Hematopoietic multipotent progenitor cell treated with erythropoietin and hydrocortisone succinate and interleukin-3 and kit ligand, for 17 days (in vitro differentiated cells): ENCODE measurements at places on chromosomes 13 and 19.

GRCh38 chr19:16000024-16000663 lies 51.3 kb downstream of the OR10H4 start:
- no peak for DNase-seq

GRCh38 chr13:66536746-66537145 lies 693.4 kb downstream of the PCDH9 start:
- DNase-seq = no peak

DNA sequence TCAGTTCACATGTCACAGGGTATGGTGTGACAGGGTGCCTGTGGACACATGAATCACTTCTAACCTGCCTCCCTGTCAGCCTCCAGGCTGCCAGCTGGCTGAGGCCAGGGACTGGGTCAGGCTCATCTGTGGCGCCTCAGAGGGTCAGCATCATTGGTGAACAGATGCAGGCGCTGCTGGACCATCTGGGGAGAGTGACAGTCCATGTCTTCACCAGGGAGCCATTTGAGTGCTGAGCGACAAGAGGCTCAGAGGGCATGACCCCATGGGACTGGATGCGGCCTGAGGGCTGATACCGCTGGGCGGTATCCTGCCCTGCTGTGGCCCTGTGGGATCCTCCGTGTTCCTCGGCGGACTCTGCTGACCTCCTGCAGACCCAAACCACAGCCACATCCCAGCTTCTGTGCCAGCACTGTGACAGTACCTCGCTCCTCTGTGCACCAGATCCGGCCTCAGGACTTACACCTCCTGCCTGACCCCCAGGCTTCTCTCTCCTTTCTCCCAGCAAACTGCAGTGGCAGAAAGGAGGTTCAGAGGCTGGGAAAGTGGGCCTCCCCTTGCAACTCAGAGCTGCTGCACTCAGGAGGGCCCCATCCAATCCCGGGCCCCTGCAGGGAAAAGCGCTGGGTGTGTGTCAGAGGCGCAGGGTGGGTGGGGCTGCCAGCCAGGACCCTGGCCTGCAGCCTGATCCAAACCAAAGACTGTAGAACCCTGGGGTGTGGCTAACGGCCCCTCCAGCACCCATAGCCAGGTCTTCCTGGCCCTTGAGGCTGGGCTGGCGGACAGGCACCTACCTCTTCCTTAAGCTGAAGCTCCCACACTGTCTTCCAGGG lies 10.2 kb downstream of the ACTMAP start:
- no peak for DNase-seq

- DNase-seq = no peak
These were observed 191.0 kb upstream of the IRS2 start for GRCh38 chr13:109977212-109977968.

DNA sequence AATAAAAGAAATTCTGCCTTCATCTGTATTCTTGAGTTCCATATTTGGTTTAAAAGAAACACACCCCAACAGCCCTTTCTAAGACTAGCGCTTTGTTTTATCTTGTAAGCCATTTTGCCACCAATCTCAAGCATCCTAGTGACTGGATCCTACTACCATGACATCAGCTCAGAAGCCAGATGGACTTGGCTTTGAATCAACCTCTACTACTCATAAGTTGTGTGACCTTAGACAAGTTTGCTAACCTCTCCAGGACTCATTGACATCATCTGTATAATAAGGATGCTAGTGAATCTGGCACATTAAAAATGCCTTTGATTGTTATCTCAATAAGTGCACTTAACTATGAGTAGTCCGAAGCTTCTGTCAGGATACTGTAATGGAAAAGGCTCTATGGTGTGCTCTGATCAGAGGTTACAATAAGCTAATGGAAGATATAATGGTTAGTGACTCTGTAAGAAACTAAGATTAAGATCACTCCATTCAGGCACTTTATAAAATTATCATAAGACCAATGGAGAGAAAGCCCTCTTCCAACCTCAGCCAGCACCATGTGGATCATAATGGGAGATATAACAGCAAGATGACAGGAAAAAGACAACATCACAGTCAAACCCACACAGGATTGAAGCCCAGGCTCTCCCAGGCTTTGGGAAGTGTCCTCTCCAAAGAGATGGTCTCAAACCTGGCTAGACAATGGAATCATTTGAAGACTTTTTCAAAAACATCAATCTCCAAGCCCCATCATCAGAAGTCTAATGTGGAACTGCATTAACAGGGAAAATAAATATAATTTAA lies 180.6 kb upstream of the MIR17HG start:
- no peak for DNase-seq

GRCh38 chr13:84294576-84294975 lies 412.3 kb upstream of the SLITRK1 start:
- DNase-seq = no peak

DNA sequence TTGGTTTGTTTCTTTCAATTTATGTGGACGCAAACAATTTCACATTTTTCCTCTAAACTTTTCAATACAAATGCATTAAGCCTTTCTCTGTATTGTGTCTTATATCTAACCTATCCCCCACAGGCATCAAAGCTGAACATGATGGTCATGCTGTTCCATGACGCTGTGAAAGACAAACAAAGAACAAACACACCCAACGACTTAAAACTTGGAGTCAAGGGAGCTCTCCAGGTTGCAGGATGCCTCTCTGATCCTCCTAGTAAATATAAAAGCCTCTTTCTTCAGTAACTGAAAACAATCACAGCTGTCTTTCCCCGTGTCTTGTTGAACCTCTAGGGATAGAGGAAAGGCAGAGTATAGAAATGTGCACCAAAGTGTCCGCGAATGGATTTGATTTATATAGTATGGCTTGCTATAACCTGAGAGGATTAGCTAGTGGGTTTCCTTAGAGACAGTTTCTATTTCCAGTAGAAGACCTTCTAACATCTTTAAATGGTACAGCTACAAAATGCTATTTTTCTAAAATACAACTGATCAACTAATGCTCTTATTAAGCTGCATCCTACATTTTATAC lies 43.1 kb downstream of the PCDH9 start:
- DNase-seq = no peak

DNA sequence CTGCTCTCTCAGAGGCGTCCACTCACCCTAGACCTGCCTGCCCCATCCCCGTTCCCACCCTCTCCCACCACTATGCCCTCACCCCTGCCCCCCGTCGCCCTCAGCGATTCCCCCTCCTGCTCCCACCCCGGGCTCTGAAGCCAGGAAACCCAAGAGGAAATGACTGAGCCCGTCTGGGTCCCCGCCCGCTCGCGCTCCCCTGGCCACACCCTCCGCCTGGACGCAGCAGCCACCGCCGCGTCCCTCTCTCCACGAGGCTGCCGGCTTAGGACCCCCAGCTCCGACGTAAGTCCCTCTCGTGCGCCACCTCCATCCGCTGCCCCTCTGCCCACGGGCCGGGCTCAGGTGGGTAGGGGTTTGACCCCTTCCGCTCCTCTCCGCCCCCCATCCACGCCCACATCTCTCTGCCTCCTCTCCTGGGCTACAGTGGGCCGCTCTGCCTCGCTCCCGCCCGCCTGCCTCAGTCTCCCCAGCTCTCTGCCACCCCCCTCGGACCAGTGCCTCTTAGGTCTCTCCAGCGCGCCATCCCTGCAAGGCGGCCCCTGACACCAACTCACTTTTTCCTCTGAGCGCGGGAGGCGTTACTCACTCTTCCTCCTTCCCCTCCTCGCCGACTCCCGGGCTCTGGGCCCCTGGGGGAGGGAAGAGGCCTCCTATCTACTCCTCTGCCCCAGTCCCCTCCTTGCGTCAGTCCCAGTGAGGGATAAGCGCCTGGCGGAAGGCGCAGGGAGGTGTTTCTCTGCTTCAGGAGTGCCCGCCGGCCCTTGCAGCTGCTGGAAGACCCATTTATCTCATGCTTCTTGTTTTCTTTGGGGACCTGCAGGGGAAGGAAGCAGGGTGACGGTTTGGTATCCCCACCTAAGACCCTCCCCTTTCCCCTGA lies at the start of gene FXYD5:
Gene FXYD5, plus strand, starts transcription at position 211 of the 882 bp plus-strand sequence. CDS start 816 bp downstream, outside the sequence.
- DNase-seq = no peak

DNA sequence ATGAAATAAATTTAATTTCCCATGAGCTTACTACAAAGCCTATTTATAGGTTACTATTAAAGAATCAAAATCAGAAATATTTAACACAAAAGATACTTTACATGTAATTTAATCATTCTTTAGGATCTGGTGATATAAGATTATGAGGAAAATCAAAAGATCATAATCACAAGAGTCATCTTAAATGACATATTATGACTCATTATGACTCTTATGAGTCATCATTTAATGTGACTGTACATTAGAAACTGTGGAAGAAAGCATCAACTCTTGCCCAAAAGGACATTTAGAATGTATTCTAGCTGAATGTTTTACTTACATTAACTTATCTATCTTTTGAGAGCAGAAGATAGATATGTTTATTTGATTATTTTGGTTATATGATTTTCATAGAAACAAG lies 458.6 kb downstream of the DCT start:
- no peak for DNase-seq

DNA sequence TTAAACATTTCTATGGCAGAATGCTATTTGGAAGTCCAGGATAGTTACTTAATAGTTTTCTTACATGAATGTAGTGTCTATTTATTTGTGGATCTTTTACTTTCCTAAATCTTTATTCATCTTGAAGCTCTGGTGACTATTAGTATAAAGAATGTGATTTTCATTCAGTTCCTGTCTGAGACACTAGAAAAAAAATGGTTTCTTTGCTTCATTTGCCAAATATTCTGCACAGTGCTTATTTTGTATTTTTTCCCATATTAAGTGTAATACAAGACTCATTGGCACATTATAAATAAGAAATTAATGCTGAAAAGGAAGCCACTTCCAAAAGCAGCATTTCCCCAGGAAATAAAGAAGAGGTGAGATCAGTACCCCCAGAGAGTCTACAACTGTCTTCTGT lies 109.8 kb downstream of the POSTN start:
- DNase-seq = no peak

DNA sequence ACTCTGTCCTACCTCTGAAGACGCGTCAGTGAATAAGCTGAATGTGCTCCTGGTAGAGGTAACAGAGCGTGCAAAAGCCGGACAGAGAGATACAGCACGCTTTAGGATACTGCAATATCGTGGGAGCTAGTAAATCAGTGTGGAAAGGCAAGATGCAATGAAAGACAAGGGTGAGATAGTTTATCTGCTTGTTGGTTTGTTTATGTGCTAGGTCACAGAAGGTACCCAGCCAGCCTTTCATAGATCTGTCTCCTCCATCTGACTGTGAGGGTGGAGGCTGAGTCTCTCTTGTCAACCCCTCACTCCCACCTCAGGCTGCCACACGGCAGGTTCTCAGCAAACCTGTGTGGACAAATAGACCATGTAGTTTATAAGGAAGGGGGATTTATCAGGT lies 904 bp upstream of the GIPC1 start:
- no peak for DNase-seq

DNA sequence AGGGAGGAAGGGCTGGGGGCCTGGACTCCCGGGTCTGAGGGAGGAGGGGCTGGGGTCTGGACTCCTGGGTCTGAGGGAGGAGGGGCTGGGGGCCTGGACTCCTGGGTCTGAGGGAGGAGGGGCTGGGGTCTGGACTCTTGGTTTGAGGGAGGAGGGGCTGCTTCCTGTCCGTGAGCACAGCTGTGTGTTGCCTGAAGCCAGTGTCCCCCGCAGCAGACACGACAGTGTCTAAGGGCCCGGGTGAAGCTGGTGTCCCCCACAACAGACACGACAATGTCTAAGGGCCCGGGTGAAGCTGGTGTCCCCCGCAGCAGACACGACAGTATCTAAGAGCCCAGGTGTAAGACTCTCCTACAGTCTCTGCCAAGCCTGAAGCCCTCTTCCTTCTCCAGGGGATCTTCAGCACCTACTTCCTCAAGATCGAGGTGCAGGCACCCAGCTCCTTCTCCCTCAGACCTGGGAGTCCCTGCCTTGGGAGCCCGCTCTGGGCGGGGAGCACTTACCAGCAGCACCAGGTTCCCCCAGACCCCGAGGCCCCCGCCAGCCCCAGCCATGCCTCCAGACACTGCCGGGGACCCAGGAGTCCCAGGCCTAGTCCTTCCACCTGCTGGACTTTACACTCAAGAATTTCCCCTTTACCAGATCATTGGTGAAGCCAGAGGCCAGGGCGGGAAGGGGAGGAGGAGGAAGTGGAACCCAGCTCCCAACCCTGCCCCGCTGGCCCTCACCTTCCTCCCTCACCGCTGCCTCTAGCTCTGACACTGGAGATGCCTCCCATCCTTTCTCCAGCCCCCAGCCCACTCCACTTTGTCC lies at the start of gene PTPRH:
Gene PTPRH, minus strand, starts transcription at position 622 of the 813 bp plus-strand sequence. Its CDS starts 68 bp downstream, at position 554.
- no peak for DNase-seq

DNA sequence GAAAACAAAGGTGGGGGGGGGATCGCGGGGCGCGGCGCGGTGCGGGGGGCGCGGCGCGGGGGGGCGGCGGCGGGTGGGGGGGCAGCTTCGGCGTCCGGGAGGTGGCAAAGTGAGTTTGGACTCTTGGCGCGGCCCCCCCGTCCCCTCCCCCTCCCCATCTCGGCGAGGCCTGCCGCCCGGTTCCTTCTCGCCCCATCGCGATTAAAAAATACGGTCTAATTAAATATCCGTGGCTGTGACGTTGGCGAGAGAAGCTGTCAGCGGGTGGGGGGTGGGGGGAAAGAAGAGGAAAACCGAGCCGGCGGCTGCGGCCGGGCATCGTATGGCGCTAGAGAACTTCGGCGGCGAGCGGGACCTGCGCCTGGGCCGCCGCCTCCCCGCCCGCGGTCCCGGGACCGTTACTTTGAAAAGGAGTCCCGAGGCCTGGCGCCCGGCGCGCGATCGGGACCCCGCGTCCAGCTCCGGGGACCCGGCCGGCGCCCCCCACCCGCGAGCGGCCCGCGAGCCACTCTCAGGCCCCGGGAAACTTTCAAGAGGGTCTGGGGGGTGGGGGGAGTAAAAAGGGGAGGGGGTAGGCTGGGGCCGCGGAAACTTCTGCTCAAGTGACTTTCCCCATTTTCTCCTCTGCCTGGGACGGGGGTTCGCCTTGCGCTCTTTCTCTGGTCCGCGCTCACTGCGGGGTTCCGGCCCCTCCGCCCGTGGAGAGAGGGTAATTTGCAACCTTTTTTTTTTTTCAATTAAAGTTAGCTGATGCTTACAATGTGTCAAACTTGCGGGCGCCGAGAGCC lies 146.3 kb upstream of the ZNF536 start:
- DNase-seq = no peak

DNA sequence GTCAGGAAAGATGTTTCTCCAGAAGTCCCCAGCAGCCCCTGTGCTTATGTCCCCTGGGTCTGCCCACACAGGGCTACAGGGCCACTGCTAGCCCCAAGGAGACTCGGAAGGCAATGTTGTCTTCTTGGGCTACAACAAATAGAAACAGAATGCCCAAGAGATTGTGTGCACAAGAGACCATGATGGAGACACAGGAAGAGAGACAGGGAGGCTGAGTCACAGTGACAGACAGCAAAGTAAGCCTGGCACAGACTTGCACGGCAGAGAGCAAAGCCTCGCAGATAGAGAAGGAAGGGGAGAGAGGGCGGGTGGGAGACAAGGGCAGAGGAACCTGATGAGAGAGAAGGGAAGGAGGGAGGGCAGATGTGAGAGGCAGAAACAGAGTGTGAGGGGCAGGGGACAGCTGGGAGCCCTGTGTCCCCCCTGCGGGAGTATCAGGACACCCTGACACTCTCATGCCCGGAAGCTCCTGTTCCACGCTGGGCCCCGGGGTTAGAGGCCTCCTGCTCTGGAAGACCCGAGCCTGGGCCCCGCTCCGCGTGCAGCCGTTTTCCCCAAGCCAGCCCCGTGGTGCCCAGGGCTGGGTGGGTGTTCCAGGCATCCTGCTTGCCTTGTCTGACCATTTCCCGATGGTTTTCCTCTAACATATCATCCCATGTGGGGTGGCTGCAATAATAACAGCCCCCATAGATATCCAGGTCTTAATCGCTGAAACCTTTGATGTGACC lies 2.7 kb upstream of the PLA2G4C start:
- no peak for DNase-seq

GRCh38 chr13:113901231-113901630 lies 37.4 kb upstream of the GAS6 start:
- DNase-seq = no peak
